Stimulated activated CD8-positive, alpha-beta memory T cell treated with anti-CD3 and anti-CD28 coated beads, Interleukin-15, amount 100 ng/mL, for 24 hours (primary cell): ENCODE measurements at places on chromosomes 4 and X.
A peak's percentile ranks its signal among the peaks of the same experiment; 100 is the strongest.

- DNase-seq: no peak
Measured at GRCh38 chr4:180434131-180434895, 1808.9 kb upstream of the TENM3 start.

GRCh38 chr4:142238589-142238988 lies 602.2 kb downstream of the IL15 start:
- no peak for DNase-seq

DNA sequence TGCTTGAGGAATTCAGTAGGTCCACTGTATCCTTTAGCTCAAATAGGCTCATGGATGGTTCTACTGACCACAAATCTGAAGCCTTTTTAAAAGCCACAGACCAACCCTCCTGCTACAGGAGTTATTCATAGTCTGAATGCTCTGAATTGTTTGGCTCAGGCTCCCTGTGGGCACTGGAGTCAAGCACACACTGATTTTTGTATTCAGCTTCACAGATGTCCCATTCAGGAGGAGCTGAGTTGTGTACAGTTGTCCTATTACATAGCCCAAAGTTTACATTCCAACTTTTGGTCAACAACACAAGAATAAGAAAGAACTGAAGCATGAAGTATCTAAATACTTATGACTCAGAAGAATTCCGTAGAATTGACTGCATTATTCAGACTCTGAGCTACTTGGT lies 243.9 kb downstream of the UNC5C start:
- DNase-seq: no peak

DNA sequence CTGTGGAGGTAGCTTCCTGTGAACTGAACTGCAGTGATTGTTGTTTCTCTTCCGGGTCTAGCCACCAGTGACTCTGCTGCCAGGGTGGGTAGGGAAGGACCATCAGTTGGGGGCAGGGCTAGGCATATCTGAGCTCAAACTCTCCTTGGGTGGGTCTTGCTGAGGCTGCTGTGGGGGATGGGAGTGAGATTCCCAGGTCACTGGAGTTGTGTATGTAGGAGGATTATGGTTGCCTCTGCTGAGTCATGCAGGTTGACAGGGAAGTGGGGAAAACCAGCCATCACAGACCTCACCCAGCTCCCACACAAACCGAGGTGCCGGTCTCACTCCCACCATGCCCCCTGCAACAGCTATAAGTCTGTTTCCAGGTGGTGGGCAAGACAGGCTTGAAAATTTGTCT lies 1937.8 kb downstream of the PCDH7 start:
- DNase-seq: no peak

DNA sequence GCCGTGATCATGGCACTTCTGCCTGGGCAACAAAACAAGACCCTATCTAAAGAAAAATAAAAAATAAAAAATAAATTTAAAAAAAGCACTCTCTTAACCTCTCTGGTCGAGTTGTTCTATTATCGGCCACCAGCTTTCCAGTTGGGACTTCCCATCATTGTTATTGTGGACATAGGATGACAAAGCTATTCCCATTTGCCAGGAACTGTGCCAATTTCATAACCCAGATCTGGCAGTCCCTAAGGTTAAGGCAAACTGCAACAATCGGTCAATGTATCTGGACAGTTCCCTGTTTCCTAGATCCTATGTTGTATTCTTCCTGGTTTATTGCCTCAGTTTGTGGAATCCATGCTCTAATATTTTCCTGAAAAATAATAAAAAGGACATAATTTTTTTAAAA lies 17.8 kb upstream of the ANXA5 start:
- DNase-seq: no peak

- no peak for DNase-seq
Measured at GRCh38 chrX:55450259-55450658, 1.7 kb upstream of the MAGEH1 start.

DNA sequence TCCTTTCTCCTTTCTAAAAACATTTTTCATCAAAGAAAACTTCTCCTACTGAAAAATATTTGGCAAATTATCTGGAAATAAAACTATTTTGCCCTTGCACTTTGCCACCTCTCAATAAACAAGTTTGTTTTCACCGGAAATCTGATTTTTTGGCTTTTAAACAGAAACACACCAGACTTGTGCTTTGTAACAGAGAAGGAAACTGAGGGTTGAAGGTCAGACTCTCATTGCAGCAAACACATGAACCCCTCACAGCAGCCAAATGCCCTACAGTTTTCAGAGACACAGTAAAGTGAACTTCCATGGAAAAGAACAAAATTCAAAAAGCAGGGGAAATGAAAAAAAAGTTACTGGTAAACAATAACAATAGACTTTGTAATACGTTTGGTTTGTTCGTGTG lies 95.6 kb upstream of the WDR17 start:
- DNase-seq: no peak

DNA sequence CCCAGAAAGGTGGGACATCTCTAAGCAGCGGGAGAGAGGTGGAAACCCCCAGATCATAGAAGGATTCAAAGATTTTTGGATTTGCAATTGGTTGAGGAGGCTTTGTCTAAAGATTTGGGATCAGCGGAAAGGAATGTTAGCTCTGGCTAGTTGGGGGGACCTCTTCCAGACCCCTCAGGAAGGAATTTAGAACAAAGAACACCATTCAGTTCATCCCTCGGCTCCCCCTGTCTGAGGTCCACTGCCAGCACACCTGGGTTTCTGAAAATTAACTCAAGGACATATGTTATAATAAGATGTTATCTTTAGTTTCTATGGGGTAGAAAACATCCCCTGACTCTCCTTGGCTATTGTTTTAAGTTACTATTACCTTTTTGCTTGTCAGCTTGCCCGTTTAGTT lies 163.6 kb downstream of the CEP135 start:
- no peak for DNase-seq

DNA sequence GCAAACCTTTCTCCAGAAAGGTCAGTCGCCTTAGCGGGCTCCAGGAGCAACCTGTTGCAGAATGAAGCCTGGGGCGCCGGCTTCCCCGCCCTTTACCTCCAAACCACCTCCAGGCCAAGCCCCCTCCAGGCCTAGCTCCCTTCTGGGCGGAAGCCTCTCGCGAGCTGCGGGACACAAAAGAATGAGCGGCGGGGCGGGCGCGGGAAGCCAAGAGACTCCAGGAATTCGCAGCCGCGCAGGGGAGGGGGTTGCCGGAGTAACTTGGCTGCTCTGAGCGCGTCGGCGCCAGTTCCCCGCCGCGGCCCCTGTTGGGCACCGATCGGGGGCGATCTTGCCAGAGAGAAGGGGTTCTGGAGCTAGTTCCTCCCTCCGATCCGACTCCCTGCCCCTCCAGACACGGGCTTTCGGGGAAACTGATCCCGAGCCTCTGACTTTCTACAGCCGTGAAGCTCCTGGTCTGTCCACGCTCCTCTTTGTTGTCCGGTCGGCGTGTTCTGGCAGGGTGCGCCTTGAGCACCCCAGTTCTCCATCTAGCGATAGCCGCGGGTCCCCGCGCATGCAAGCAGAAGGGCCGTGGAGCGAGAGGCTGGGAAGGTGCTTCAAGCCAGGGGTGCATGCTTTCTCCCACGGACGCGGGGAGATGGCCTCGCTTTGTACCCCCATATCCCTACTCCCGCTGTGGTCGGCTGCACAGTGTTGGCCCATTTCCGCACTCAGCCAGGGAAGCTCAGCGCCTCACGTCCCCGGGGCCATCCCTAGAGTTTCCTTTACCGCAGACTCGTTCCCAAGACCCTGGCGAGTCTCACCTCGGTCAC lies 1.2 kb downstream of the PROM1 start:
- no peak for DNase-seq

DNA sequence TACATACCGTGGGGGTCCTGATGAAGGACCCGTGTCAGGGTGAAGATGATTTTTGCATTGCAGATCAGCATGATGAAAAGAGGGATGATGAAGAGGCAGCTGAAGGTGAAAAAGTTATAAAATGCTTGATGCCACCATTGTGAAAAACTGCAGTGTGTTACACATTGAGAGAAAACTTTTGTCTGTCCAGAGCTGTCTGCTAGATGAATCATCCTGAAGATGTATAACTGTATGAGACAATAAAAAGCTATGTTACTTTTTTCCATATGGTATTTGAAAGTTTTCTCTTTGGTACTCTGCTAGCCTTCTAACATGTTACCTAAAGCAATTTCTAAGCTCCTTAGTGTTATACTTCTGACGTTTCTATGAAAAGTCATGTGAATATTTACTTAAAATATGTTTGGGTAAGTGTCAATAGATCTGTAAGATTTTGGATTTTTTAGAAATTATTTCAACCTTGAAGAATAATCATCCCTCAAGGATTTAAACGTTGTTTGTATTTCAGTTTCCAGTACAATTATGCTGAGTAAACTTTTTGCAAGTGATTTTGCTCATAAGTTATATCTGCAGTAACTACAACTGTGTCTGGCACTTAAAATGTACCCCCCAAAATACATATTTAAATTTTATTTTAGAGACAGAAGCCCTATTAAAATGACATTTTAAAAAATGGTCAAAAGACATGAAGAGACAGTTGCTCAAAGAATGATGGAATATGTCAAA lies 9.5 kb downstream of the GNRHR start:
- DNase-seq: no peak

- DNase-seq: no peak
Measured at GRCh38 chrX:134484039-134484438, 24.1 kb downstream of the HPRT1 start.

DNA sequence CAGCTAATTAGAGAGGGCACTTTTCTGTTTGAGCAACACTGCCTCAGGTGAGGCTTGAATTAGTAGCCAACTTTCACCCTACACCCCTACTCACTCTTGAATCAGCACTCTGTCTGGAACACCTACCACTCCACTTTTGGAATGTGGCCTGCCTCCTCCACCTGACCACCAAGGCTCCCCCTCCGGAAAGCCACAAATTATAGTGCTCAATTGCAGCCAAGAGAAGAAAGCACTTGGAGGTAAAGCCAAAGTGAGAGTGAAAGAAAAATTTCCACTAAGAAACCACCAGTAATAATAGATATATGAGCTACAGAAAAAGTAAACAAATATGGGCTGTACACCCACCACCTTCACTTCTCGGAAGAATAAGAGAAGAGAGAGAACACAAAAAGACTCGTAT lies 41.1 kb downstream of the PPP3CA start:
- DNase-seq: no peak

GRCh38 chr4:86878640-86879039 lies 13.6 kb downstream of the C4orf36 start:
- no peak for DNase-seq

- no peak for DNase-seq
Measured at GRCh38 chr4:83947125-83947829, 411.4 kb downstream of the GPAT3 start.

DNA sequence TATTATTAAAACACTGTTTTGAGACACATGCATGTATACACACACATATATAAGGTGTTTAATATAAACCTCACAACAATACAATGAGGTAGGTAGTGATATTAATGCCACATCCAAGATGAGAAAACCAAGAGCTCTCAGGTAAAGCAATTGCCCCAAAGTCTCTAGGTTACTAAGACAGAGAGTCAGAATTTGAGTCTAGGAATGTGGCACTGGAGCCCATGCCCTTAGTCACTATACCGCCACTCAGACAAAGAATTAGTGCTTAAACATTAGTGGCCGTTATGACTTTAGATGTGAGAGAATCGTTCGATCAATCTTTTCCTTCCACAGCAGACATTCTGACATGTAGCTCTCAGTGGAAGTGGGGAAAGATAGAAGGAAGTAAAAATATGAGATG lies 108.2 kb upstream of the ACSL4 start:
- DNase-seq: no peak

- no peak for DNase-seq
Measured at GRCh38 chrX:66030505-66031317, 9.2 kb downstream of the VSIG4 start.

DNA sequence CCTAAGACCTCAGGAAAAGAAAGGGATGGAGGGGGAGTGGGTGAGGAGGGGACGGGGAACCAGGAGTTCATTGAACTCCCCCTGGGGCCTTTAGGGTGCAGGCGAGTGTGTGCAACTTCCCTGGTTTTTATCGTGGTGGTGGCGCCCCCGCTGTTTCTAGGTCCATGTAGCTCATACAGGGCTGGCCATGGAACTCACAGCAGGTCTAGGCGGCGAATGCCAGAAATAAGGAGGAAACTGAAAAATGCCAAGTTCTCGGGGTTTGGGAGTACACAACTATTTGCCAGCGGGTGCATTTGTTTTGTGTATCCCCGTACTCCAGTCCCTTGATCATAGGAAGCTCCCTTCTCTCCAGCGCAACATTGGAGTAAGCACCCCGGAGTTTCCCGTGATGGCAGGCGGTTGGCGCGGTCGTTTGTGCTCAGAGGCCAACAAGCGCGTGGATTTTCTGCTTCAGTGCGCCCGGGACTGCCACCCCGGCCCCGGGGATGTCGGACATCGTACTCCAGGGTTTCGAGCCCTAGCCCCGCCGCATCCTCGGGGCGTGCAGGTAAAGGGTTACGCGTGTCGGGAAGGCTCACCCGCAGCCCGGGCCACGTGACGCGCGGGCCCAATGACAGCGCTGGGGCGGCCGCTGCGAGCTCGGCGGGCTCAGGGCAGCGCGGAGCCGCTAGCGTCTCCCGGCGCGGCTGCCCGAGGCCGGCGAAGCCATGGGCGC lies 208.9 kb downstream of the NWD2 start:
- DNase-seq: peak; percentile 22

- no peak for DNase-seq
Measured at GRCh38 chr4:171067422-171067821, 745.8 kb upstream of the GALNTL6 start.

DNA sequence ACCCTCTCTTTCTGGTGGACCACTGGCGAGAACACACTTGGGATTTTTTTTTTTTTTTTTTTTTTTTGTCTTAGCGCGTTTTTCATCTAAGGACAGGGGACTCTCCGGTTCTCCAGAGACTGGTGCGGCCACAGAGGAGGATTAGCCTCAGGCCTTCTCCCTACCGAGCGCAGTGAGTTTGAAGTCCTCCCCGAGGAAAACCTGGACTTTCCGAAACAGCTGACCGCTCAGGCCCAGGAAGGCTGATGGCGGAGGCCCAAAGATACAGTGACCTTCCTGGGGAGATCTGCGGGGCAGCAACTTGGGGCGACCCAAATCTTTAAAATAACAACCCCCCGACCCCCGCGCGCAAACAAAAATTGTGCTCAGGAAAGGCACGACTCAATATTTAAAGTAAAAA lies 9.2 kb downstream of the NKX3-2 start:
- no peak for DNase-seq

DNA sequence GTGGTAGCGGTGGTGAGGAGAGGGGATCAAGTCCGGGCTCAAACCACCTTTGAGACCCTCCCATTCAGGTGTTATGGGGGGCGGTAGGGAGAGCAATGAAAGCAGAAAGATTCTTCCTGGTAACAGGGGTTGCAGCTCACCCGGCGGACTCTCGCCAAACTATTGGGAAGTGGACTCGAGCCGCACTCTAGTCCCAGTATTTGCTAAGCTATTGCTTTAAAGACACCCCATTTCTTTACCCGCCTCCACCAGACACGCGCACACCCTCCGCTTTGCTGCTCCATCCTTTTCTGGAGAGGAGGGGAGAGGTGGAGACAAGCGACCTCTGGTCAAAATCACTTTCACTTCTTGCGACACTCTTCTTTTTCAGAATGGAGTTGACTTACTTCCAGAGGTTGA lies 625 bp upstream of the GABRA4 start:
- DNase-seq: no peak

- DNase-seq: no peak
Measured at GRCh38 chrX:13790206-13791131, 26.4 kb downstream of the GPM6B start.

GRCh38 chr4:53716011-53716410 lies 124.7 kb upstream of the LNX1 start:
- DNase-seq: no peak
